NCI-H1105 (cell line): ENCODE measurements at places on chromosomes 13 and 19.
A peak's percentile ranks its signal among the peaks of the same experiment; 100 is the strongest.

DNA sequence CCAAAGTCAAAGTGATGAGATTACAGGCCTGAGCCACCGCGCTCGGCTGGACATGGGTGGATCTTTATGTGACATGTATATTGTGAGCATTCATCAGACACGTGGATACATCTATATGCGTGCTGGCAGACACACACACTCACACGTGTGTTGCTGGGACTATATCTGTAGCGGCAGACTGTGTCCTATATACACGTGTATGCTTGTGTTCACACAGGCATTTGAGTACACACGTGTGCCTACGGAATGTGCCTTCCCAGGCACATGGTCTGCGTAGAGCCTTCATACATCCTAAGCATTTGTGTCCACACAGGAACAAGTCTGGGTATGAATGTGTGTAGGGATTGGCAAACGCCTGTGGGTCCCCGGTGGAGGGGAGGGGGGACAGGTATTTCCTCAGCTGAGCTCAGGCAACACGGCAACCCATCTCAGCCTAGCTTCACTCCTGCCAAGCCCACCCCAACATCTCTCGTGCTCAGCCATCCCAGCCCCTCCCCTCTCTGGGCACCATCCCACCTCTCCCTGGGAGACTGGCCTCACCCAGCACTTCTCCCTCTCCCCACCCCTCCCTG lies 2.6 kb downstream of the UNC13A start:
- DNase-seq = no peak

DNA sequence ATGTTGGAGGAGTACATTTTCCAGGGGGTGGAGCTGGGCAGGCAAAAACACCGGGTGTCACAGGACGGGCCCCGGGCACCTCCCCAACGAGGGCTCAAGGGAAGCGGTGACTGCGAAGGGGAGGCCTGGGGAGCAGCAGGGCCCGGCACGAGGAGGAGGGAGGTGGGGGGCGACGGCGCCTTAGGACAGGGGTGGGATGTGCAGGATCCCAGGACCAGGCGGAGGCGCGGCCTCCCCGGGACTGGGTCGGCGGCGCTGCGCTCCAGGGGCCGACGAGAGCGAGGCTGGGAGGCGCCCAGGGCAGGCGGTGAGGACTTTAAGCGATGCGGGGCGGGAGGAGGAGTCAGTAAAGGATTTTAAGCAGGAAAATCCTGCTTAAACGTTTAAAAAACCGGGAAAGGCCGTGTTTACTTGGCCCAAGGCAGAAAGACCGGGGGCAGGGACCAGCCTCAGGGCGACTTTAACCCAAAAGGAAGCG lies 427 bp downstream of the ZNF160 start:
- no peak for DNase-seq

DNA sequence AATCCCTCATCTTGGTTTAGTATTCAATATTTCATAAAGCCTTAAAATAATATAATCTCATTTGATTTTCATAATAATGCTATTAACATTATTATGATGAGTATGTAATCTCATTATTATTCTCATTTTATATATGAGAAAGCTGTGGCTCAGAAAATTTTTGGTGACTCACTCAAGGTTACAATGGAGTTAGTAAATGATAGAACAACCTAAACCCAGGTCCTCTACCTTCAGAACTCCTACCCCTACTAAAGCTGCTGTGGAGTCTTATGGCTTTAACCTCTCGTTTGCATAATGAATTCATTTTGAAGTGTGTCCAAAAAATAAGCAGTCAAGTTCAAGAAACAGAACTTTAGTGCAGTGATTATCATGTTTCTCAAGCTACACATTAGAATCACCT lies 226.3 kb downstream of the TBC1D4 start:
- no peak for DNase-seq

GRCh38 chr19:54209058-54209810 lies 8.6 kb downstream of the RPS9 start:
- DNase-seq = no peak

DNA sequence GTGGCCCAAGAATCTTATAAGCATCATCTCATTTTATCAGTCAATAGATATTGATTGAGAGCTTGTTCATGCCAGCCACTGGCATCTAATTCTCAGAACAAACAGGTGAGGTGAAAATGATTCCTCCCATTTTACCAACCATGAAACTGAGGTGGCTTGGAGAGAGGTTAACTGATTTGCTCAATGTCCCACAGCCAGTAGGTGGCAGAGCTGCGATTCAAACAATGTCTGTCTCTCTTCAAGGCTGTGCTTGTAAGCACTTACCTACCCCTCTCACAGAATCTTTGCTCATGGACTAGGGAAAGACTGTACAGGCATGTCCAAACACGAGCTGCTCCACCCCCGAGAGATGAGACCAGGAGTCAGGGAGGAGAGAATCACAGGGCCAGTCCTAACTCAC lies 21.5 kb upstream of the GSX1 start:
- DNase-seq = no peak

DNA sequence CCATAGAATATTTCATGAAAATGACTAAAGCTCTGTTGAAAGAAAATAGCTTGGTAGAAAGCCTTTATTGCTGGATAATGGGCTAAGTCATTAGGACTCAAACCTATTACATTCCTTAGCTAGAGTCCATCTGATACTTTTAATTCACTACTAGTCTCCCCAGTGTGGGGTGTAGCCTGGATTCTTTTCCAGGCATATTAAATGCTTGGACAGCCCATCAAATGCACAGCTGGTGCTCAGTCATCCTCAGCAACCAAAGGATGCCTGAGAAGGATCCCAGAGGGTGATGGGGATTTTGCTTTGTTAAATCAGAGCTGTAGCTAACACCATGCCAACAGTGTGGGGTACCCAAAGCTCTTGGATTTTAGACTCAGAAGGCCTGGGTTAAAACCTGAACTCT lies 153.5 kb downstream of the DLEU7 start:
- no peak for DNase-seq

DNA sequence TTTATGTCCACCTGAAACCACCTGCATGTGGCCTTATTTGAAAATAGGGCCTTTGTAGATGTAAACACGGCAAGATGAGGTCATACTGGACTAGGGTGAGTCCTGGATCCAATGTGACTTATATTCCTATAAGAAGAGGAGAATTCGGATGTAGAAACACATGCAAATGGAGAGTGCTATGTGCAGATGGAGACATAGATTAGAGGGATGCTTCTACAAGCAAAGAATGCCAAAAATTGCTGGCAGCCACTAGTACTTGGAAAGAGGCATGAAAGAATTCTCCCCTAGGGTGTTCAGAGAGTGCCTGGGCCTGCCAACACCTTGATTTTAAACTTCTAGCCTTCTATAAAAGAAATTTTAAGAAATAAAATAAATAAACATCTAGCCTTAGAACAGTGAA lies 226.1 kb downstream of the RFC3 start:
- no peak for DNase-seq

- no peak for DNase-seq
These were observed 39.2 kb downstream of the MYH14 start for GRCh38 chr19:50242581-50242980.

DNA sequence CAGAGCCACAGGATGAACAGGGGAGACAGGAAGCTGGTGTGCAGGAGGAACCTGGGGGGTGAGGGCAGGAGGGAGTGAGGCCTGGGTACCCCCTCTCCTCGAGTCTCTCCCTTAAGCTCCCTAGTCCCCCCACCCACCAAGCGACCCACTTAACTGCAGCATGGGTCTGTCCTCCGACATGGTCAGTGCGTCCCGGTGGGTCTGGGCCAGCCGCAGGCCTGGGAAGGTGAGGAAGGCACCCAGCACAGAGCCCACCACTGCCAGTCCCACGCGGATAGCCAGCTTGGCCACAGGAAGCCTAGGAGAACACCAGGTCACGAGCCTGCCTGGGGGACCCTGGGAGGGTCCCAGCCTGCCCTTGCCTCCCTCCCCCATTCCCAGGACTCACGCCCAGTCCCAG lies 16.9 kb downstream of the TMEM161A start:
- no peak for DNase-seq

DNA sequence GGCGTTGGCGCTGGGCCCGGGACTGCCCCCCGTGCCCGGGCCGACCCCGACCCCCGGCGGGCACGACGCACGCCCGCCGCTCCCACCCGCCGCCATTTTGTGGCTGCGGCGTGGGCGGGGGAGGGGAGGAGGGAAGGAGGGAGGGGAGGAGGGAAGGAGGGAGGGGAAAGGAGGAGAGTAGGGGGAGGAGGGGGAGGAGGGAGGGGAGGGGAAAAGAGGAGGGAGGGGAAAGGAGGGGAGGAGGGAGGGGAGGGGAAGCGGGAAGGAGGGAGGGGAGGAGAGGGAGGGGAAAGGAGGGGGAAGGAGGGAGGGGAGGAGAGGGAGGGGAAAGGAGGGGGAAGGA lies at the start of gene BTBD2:
Gene BTBD2, minus strand, starts transcription at position 107 of the 343 bp plus-strand sequence. Its CDS starts 11 bp downstream, at position 96.
- peak; percentile 57 for DNase-seq

- DNase-seq = no peak
These were observed 1231.4 kb upstream of the MIR17HG start for GRCh38 chr13:90116121-90116520.

GRCh38 chr13:89883893-89884448 lies 1463.5 kb upstream of the MIR17HG start:
- DNase-seq = no peak

DNA sequence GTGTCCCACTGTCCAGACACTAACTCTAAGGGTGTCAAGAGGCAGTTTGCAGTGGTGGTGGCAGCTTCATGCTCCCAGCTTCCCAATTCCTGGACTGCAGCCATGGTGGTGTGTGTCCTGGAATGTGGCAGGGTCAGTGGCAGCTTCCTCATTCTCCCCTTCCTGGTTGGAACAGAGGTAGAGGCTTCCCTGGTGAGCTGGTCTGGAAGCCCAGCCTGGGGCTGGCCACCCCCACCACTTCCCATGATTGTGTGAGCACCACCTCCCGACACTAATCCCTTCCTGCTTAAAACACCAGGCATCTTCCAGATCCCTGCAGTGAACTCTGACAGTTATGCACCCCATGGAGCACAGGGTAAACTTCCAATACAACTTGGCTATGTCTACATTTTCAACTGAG lies 134.9 kb downstream of the RAP2A start:
- DNase-seq = no peak

GRCh38 chr19:38333245-38333644 lies 2.4 kb upstream of the CATSPERG start:
- no peak for DNase-seq

DNA sequence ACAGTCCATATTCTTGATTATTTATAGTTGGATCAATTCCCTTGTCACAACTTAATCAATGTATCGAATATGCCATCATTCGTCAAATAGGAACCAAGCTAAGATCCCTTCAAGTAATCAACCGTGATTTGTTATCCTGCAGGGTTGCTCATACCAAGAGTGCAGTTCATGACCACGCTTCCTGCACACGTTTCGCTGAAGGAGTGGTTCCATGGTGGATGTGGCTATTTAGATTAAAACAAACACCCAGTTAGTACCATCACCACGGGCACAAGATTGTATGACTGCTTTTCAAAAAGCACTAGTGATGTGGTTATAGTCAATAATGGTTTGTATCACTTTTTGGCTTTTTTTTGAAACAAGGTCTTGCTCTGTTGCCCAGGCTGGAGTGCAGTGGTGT lies 41.1 kb upstream of the CCNE1 start:
- no peak for DNase-seq

GRCh38 chr13:79267560-79267959 lies 138.5 kb downstream of the RBM26 start:
- DNase-seq = no peak

DNA sequence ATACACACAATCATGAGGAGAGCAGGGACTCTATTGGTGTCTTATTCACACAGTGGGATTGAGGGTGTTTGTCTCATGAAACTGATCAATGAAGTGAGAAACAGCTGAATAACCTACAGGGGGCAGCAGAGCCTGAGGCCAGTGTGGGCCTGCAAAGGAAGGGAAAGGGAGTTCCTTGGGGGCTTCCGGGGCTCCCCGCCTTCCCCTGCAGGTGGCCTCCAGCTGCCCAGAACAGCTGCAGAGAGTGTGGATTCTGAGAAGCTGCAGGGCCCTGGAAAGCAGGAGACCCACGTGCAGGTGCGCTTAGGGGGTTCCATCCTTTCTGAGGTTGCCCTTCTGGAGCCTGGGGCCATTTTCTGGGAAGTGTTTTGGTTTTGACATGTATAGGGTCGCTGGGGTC lies 20.1 kb downstream of the ZNF763 start:
- peak; percentile 11 for DNase-seq

GRCh38 chr19:40089462-40089861 lies 1.3 kb downstream of the ZNF780A start:
- no peak for DNase-seq

GRCh38 chr19:29677001-29677817 lies 11.9 kb downstream of the PLEKHF1 start:
- DNase-seq = no peak

GRCh38 chr19:42095814-42096230 lies 19.9 kb downstream of the ZNF574 start:
- DNase-seq = no peak

DNA sequence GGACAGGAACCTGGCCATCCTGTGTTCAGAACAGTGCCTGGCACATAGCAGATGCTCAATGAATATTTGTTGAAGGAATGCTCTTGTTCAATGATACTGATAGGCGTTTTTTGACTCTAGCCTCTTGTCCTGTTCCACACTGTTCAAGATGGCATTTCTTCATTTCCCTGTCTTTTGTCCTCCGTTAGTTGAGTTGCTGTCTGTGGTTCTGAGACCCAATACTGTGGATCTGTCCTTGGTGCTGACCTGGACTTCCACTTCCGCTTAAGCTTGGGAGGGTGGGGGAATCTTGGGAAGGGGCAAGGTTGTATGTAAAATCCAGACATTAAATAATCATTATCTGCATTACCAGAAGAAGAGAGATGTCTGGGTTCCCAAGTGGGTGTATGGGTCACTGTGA lies 8.3 kb upstream of the KCNN4 start:
- DNase-seq = no peak

DNA sequence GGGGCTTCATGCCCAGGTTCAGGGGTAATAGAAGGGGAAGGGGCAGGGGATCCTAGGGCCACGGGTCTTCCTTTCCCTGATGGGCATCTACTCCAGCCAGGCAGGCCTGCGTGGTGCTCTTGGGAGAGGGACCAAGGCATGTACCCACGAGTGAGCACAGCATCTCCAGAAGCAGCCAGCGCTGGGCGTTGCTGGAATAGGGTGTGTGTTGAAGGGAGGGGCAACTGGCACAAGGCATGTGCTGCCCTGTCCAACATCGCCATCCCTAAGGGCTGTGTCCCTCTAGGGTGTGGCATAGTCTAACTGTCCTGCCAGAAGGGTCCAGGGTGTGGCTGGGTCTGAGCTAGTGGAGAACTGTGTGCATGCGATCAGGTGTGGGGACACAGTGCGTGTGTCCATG lies 2.9 kb downstream of the NOTCH3 start:
- DNase-seq = no peak

- peak; percentile 46 for DNase-seq
These were observed at the start of gene ICAM5 for GRCh38 chr19:10289836-10290356. Gene ICAM5 (plus strand): TSS chr19:10289952. CDS start chr19:10290044, 92 bp downstream.

- DNase-seq = no peak
These were observed 171.5 kb downstream of the DLEU7 start for GRCh38 chr13:50672025-50672424.

GRCh38 chr19:40466219-40466984 lies 399 bp upstream of the SPTBN4 start:
- DNase-seq = no peak
